Activated CD4-positive, alpha-beta T cell treated with anti-CD3 and anti-CD28 coated beads for 48 hours (primary cell): ENCODE measurements at places on chromosomes 5 and 9.

DNA sequence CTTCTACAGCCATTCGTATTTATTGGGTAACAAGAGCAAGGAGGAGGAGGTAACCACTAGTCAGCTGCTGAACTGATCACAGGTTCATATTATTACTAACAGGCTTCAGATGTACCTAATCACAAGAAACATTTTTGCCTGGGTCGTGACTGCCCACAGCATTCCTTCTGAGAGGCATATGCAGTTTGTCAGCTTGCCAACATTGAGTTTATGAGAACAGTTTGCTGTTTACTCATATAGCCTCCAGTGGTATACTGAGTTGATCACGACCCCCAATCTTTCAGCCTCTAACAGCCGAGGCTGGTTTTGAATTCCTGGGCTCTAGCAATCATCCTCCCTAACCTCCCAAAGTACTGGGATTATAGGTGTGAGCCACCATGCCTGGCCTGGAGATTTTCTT lies 693.6 kb downstream of the TLE1 start:
- DNase-seq, result no peak

DNA sequence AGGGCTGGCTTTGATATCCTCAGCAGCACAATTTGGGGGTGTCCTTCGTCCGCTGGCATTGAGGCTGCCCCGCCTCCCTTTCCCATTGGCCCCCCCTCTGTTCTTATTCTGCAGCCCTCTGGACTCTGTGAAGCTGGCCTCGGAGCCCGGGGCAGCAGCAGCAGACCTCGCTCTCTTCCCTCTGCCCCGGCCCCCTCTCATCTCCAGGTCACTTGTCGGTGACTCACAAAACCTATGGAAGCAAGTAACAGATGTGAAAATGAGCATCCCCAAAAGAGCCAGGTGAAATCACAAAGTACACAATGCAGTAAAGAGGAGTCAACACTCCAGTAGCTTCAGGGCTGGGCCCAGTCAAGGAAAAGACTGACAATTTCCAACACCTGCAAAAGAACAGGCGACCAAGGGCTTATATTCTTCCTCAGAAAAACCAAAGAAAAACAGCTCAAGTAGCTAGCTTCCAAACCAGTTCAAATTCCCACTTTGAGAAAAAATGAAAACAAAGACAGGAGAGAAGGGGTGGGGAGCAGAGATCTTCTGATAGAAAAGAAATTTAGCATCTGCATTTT lies 97.5 kb downstream of the ZNF608 start:
- no peak for DNase-seq

DNA sequence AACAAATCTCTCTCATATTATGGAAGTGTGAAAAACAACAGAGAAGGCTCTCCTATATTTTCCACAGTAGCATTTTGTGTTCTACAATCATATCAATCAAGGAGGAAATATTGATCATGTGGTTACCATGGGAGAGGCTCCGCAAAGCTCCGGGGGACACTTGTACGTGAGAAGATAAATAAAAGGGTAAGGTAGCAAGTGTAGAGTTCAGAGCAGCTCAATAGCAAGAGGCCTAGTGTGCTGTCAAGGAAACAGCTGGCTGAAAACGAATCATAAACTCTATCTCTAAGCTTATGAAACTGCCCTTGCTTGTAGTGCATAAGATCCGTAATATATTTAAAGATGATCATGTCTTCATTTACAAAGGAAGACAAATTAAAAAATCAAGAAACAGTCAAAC lies 57.5 kb downstream of the CDH18 start:
- DNase-seq, result no peak

GRCh38 chr5:39200081-39200480 lies 19.3 kb downstream of the FYB1 start:
- DNase-seq, result peak; percentile 59

DNA sequence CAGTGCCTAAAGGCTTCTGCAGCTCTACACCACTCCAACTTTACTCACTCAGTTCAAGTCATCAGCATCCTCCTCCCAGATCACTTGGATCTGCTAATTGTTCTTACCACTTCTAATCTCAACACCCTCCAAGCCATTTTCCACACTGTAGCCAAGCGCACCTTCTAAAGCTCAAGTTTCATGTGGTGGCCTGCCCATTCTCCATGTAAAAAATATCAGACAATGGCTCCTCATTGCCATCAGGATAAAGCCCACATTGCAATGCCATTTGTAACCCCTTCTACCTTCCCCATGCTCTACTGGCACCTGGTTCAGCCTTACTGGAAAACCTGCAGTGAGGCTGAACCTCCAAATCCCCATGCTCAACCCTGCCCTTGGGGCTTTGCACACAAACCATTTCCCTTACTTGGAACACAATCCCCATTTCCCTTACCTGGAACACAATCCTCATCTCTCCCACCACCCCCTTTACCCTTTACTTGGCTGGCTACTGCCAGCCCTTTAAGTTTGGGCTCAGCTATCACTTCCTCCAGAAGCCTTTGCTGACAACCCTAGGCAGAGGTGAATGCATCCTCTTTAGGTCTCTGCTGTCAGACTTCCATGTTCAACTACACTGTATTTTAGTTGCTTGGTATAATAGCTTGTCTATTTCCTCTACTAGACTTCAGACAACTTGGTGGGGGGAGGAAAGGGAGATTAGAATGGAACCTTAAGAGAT lies 220.0 kb downstream of the TSSK1B start:
- no peak for DNase-seq

- DNase-seq, result no peak
These were observed 567.2 kb upstream of the MEF2C start for GRCh38 chr5:89450149-89450538.

DNA sequence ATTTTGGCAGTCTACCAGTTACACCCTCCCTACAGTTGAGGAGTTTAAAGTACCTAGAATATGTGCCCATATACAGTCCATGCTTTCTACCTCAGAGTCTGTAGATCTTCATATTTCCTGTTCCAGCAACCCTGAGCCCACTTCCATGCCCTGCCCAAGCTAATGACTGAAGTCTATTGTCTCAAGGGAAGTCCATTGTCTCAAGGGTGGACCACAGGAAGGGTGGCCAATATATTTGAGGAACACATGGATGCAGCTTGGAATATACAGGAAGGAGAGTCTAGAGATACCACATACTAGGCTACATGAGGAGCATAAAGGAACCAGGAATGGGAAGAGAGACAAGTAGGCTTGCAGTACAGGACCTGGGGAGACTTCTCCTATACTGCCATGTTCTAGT lies 274.4 kb downstream of the FER start:
- DNase-seq, result no peak

DNA sequence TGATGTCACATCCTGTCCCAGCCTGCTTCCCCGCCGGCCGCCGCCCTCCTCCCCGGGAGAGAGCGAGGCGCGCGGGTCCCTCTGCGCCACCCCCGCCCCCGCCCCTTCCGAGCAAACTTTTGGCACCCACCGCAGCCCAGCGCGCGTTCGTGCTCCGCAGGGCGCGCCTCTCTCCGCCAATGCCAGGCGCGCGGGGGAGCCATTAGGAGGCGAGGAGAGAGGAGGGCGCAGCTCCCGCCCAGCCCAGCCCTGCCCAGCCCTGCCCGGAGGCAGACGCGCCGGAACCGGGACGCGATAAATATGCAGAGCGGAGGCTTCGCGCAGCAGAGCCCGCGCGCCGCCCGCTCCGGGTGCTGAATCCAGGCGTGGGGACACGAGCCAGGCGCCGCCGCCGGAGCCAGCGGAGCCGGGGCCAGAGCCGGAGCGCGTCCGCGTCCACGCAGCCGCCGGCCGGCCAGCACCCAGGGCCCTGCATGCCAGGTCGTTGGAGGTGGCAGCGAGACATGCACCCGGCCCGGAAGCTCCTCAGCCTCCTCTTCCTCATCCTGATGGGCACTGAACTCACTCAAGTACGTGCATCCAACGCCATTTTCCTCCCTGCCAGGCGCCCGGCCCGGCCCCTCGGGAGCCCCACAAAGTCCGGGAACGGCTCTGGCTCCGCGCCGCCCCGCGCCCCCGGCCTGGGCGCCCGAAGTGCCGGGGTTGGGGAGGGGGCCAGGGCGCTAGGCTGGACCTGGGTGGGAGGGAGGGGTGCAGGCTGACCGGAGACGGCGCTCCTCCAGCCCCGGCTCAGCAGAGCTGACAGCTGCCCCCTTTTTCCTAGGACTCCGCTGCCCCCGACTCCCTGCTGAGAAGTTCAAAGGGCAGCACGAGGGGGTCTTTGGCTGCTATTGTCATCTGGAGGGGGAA lies 12.0 kb upstream of the OLFM1 start:
- DNase-seq, result no peak

DNA sequence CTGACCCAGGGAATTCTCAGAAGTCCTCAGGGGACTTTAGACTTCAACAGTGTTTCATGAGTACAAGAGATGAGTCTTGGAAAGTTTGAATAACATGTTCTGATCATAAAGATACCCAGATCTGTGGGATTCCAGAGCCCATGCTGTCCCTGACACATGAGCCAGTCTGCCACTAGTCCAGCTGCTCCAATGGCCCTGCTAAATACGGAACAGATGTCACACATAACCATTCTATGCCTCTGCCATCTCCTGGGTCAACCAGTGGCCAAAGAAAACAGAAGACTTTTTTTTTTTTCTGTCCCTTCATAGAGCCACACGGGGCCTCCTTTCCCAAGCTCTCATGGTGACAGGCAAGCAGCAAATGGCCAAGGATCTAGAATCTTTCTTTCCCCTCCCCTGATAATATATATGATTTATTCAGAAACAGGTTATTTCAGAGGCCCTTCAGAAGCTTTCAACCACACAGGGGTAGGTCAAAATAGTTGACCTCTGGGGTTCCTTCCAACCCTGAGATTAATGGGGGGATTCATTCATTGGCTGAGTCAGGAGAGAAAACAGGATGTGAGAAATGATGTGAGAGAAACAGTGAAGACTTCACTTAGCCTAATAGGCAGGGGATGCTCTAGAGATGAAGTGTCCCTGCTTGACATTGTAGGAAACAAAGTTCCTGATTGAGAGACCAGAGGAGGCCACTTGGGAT lies 367.7 kb downstream of the CDK5RAP2 start:
- DNase-seq, result no peak

- DNase-seq, result no peak
These were observed 31.5 kb upstream of the FAM170A start for GRCh38 chr5:119597728-119598298.

DNA sequence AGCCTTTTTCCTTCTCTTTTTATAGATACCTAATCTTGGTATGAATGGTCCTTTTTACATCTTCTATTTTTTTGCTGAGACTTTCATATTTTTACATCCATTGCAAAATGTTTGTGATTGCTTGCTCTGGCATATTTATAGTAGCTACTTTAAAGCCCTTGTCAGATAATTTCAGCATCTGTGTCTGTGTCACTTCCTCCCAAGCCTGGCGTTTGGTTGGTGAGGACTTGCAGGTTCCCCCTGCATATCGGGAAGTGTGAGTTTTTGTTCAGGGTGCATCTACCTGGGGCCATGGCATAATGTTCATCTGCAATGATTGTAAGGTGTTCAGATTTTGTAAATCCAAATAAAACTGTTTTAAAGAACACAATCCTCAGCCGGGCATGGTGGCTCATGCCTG lies 8.9 kb downstream of the FBXW5 start:
- no peak for DNase-seq
